ENCODE measurements at places on chromosomes 3 and 15.
A peak's percentile ranks its signal among the peaks of the same experiment; 100 is the strongest.

DNA sequence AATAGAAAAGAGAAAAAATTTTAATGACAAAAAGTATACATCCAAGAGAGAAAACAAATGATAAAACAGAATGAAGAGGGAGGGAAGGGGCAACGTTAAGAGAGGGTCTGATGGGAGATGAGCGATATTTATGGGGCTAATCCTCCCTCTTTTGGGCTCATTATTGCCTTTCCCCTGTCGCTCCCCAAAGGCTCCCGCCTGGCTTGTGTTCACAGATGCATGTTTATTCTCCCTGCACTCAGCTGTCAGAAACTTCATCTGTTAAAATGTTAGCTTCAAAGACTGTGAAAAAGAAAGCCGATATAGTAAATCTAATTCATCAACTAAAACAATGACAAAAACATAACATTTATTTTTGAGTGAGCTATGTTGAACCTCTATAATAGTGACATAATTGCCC is 74.3 kb downstream of the GABRB3 start:
- DNase-seq, result no peak

GRCh38 chr15:74322558-74323180 is 44.8 kb downstream of the CYP11A1 start:
- DNase-seq, result peak; percentile 25

- no peak for DNase-seq
These were observed 67.8 kb downstream of the BDH1 start for GRCh38 chr3:197487911-197488391.

DNA sequence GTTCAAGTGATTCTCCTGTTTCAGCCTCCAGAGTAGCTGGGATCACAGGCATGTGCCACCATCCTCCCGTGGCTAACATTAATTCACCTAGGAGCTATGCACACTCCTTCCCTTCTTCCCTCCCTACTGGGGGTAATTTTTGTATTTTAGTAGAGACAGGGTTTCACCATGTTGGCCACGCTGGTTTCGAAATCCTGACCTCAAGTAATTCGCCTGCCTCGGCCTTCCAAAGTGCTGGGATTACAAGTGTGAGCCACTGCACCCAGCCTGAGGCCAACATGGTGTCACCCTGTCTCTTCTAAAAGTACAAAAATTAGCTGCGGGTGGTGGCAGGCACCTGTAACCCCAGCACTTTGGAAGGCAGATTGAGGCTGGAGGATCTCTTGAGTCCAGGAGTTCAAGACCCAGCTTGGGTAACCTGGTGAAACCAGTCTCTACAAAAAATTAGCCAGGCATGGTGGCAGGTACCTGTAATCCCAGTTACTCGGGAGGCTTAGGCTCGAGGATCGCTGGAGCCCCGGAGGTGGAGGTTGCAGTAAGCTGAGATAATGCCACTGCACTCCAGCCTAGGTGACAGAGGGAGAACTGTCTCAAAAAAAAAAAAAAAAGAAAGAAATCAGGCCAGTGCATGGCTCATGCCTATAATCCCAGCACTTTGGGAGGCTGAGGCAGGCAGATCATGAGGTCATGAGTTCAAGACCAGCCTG is 6.1 kb downstream of the RNU5B-1 start:
- DNase-seq, result no peak

GRCh38 chr15:93420050-93420452 is 331.0 kb upstream of the RGMA start:
- no peak for DNase-seq

- DNase-seq, result no peak
These were observed 26.6 kb upstream of the FNDC3B start for GRCh38 chr3:172012775-172013174.

- no peak for DNase-seq
These were observed 124.2 kb upstream of the LMOD3 start for GRCh38 chr3:69246612-69247011.

GRCh38 chr3:42518800-42519567 is 16.5 kb downstream of the VIPR1 start:
- no peak for DNase-seq

DNA sequence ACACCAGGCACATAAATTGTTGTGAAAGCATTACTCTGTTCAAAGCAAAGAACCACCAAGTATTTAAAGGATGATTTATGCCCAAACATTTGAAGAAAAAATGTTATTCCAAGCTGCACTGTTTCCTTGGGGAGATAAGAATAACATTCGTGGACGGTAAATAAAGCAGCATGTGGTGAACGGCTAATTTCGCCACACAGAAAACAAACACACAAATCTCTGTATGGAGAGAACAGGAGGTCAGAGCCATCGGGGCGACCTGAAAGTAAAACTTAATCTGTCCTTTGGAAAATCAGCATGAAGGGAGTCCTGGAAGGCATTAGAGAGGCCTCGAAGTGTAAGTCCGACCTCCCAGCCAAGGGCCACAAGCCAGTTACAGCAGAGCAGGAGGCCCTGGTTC is 27.1 kb upstream of the GABRG3 start:
- DNase-seq, result no peak

GRCh38 chr15:73540161-73540560 is 93.0 kb downstream of the NPTN start:
- no peak for DNase-seq

DNA sequence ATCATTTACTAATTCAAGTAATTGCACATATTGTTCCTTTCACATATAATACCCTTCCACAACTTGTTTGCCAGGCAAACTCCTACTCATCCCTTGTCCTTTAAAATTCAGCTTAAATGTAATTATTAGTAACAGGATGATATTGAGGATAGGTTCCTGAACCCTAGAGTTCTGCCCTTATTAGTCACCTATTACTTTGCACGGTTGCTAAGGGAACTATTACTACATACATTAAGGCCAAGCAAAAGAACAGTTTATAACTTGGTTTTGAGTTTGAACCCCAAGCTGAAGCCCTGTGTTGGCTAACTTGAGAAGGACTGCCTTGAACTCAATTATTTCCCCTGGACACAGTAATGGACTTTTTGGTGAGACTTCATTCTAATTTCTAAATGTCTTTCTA is 529.7 kb downstream of the IGSF11 start:
- DNase-seq, result no peak

Measured in activated CD4-positive, CD25-positive, alpha-beta regulatory T cell treated with anti-CD3 and anti-CD28 coated beads, Interleukin-2, amount 50 U/mL, for 16 hours (primary cell).